ENCODE measurements at places on chromosomes 5 and 9. TPM values are rescaled to one million over a fixed set of nuclear protein-coding genes. Genes with fewer than 3 reads are reported as not detected.

The NREP gene
- polyA plus RNA-seq, result 3.7 TPM

The SPAG8 gene
- 1.6 TPM for polyA plus RNA-seq

The ISL1 gene
- 30.5 TPM for polyA plus RNA-seq

The CWC27 gene
- 8.9 TPM for polyA plus RNA-seq

The PCDHGA3 gene
- polyA plus RNA-seq, result 0.52 TPM

DNA sequence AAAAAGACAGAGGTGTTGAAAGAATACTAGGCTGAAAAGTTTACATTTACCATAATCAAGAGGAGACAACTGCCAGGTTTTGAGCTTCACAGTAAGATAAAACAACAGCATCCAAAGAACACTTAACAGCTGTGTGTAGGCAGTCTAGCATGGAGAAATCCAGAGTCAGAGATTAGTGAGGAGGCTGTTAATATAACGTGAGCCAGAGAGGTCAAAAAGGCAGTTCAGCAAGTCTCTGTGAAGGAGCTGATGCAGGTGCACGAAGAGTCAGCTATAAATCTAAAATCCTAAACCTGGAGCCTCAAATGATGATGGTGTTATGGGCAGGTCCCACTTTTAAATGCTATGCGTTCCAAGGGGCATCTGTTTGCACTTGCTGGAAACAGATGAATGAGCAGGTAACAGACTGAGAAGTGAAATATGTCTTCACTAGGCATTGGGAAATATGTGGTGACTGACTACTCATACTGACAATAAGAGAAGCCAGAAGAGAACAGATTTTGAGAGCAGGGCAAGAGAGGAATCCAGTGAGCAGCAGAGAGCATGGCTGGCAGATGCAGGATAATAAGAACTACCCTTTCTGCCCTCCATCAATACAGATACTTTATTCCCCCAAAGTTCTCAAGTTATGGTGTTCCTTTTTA, 8.7 kb downstream of the APTX start:
- H3K4me1 ChIP-seq, result no peaks in the 10 kb centered on the region
- no peak for DNase-seq
- H3K27ac ChIP-seq, result no peak overlapping the region
- no peaks in the 10 kb centered on the region for H3K36me3 ChIP-seq
- H3K27me3 ChIP-seq, result no peaks in the 10 kb centered on the region

GRCh38 chr9:33480976-33481375, 7.3 kb upstream of the NOL6 start:
- no peak overlapping the region for H3K4me3 ChIP-seq
- H3K4me1 ChIP-seq, result no peaks in the 10 kb centered on the region
- no peaks in the 10 kb centered on the region for H3K27me3 ChIP-seq

DNA sequence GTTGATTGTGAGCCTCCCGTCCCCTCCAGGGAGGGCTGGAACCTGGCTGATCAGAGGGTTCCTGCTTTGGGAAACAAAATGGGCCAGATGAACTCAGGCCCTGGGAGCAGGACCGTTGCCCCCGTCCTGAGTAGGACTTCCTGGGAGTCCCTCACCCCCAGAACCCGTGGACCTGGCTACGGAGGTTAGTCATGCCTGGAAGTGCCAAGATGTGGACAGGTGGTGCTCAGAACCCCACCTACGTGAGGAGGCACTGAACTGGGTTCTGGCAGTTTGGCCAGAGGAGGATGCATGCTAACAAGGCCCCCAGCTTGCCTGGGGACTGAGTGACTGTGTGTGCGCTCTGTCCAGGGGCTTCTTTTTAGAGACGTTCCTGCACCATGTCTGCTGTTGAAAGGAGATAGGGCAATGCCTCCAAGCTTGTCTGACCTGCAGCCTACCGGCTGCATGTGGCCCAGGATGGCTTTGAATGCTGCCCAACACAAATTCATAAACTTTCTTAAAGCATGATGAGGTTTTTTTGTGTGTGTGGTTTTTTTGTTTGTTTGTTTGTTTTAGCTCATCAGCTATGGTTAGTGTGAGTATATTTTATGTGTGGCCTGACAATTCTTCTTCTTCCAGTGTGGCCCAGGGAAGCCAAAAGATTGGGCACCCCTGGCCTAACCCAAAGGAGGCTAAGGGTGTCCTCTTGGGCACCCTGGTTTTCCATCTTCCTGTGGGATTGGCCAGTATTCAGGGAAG, 1.8 kb upstream of the DAB2IP start:
- DNase-seq, result no peak
- H3K27ac ChIP-seq, result peak overlapping the region; percentile 27
- no peaks in the 10 kb centered on the region for H3K27me3 ChIP-seq
- H3K4me3 ChIP-seq, result no peak overlapping the region
- H3K36me3 ChIP-seq, result no peaks in the 10 kb centered on the region

DNA sequence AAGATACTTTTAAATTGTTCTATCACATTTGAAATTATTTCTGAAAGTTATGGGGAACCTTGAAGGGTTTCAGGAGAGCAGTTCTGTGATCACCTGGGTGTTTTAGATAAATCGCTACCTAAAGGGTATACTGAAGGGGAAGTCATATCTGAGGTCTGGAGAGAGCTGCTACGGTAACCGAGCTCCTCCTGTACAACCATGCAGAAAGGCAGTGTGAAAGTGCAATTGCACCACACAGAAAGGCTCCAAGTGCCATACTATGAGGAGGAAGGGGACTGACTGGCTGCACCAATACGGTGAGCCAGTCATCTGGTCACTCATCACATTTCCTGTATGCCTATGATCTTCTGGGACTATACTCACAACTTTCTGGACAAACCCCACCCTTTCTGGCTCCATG, 241.4 kb upstream of the SLC24A2 start:
- no peak overlapping the region for H3K27ac ChIP-seq
- DNase-seq, result no peak

DNA sequence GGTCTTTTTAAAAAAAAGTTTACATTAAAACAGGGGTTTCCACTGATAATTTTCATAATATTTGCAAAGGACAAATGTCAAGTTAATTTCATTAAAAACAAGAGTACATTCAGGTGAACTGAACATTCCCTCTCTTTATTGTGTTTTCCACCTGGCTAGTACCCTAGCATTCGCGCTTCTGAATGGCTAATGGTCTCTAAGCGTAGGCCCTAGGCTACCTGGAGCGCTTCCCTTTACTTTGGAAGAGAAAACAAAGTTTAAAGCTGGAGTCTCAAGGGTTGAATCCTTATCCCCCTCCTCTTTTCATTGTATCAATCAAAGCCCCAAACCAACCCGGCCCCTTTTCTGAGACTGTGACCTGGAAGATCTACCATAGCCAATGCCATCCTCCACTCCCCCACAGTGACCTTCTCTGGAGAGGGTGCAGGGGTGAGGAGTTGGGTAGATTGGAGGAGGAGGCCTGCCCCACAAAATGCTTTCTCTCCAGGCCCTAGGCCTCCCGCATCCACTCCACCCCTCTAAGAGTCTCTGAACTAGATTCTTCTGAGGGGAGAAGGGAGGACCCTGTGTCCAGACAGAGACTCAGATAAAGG, 73.3 kb upstream of the TBCA start:
- no peak overlapping the region for H3K27ac ChIP-seq
- DNase-seq, result no peak
- H3K36me3 ChIP-seq, result no peaks in the 10 kb centered on the region
- H3K27me3 ChIP-seq, result peaks cover 3% of the 10 kb centered on the region
- no peaks in the 10 kb centered on the region for H3K4me1 ChIP-seq

DNA sequence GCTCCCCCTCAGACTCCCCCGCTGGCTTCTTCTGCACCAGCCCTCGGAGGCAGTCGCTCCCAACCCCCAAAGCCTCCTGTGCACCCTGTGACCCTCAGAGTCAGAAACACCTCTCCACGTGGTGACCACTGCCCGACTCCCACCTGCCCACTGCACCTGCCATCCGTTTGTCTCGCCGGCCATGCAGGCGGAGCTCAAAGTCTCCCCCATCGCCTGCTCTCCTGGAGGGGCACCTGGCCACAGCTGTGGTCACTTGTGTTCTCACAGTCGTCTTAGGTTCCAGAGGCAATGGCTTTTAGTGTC, 38.2 kb downstream of the MRPL36 start:
- H3K36me3 ChIP-seq, result no peaks in the 10 kb centered on the region
- H3K27ac ChIP-seq, result no peak overlapping the region
- H3K4me1 ChIP-seq, result no peaks in the 10 kb centered on the region
- H3K4me3 ChIP-seq, result no peak overlapping the region
- no peak for DNase-seq
- no peaks in the 10 kb centered on the region for H3K27me3 ChIP-seq

GRCh38 chr5:142320430-142320738, 4.4 kb downstream of the SPRY4 start:
- DNase-seq, result no peak
- peaks cover 5% of the 10 kb centered on the region for H3K4me1 ChIP-seq
- H3K4me3 ChIP-seq, result no peak overlapping the region
- no peaks in the 10 kb centered on the region for H3K27me3 ChIP-seq
- no peaks in the 10 kb centered on the region for H3K36me3 ChIP-seq

GRCh38 chr9:130364619-130365322, 80.0 kb upstream of the ASS1 start:
- no peaks in the 10 kb centered on the region for H3K4me1 ChIP-seq
- H3K27me3 ChIP-seq, result no peaks in the 10 kb centered on the region
- no peak for DNase-seq
- H3K27ac ChIP-seq, result no peak overlapping the region

- no peak within 1 kb of the TSS for H3K4me3 ChIP-seq
- no peaks in the 10 kb centered on the region for H3K4me1 ChIP-seq
- DNase-seq, result no peak
- no peaks in the 10 kb centered on the region for H3K36me3 ChIP-seq
- no peak within 1 kb of the TSS for H3K27ac ChIP-seq
- no peaks in the 10 kb centered on the region for H3K27me3 ChIP-seq
Observed at GRCh38 chr5:149944666-149945065, at the start of gene PDE6A. Gene PDE6A (minus strand): TSS chr5:149944793. CDS start chr5:149944673, 120 bp downstream.

DNA sequence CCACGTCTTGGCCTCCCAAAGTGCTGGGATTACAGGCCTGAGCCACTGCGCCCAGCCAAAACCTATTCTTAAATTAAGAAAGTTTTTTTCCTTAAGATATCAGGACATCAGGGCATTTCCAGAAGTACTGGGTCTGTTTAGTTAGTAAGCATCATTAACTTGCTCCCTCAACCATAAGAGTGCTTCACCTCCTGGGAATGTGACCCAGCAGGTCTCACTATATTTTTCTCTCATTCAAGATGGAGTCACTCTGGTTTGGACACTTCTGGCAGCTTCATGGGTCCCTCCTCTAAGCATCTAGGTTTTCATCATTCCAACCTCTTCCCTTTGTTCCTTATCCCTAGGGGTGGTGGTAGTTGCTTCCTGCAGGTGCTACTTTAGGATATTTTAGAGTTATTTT, 10.3 kb upstream of the BRD3OS start:
- H3K4me1 ChIP-seq, result peaks cover 5% of the 10 kb centered on the region
- no peaks in the 10 kb centered on the region for H3K27me3 ChIP-seq
- DNase-seq, result no peak

GRCh38 chr5:180990882-180991242, 2.2 kb downstream of the BTNL3 start:
- no peak overlapping the region for H3K27ac ChIP-seq
- no peaks in the 10 kb centered on the region for H3K4me1 ChIP-seq
- no peaks in the 10 kb centered on the region for H3K36me3 ChIP-seq
- no peak for DNase-seq

DNA sequence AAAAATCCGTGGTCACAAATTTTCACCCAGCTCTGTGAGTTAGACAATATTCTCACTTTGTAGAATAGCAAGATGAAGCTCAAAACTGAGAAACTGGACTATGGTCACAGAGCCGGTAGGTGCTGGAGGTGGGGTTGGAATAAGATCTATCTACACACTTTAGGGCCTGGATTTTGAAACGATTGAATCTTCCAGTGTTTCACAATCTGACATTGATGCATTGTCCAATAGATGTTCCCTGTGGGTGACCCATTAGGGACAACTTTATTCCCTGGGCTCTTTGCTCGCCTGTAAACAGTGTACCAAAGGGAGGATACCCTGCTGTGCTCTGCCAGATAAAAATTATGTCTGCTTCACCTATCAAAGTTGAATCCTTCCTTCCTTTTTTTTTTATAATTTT, 145.4 kb upstream of the MPDZ start:
- H3K4me3 ChIP-seq, result no peak overlapping the region
- no peak overlapping the region for H3K27ac ChIP-seq
- H3K36me3 ChIP-seq, result no peaks in the 10 kb centered on the region
- no peaks in the 10 kb centered on the region for H3K27me3 ChIP-seq
- no peak for DNase-seq
- no peaks in the 10 kb centered on the region for H3K4me1 ChIP-seq

- H3K4me3 ChIP-seq, result no peak overlapping the region
- no peak for DNase-seq
- no peaks in the 10 kb centered on the region for H3K36me3 ChIP-seq
Observed at GRCh38 chr9:83521411-83521810, 16.8 kb downstream of the FRMD3 start.

DNA sequence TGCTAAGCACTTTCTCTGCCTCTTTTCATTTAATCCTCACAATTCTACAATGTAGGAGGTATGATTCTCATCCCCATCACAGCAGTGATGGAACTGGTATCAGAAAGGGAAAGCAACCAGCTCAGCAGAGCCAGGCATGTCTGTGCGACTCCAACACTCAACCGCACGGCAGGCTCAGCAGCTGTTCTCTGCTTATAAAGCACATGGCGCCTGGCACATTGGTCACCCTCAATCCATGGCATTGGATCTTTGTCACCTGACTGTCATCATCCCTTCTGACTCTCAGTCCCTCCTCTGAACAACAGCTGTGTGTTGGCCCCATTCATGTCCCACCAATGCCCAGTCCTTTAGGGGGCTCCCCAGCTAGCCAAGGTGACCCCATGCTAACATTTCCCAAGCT, 45.1 kb upstream of the HAND1 start:
- H3K27me3 ChIP-seq, result no peaks in the 10 kb centered on the region
- no peak for DNase-seq
- H3K27ac ChIP-seq, result no peak overlapping the region
- H3K36me3 ChIP-seq, result no peaks in the 10 kb centered on the region
- no peak overlapping the region for H3K4me3 ChIP-seq

GRCh38 chr5:14107536-14107935, 35.6 kb upstream of the TRIO start:
- no peak overlapping the region for H3K4me3 ChIP-seq
- H3K27me3 ChIP-seq, result no peaks in the 10 kb centered on the region
- H3K36me3 ChIP-seq, result no peaks in the 10 kb centered on the region

GRCh38 chr9:95373069-95373681, 55.7 kb upstream of the FANCC start:
- no peaks in the 10 kb centered on the region for H3K27me3 ChIP-seq
- DNase-seq, result no peak
- no peaks in the 10 kb centered on the region for H3K36me3 ChIP-seq
- no peaks in the 10 kb centered on the region for H3K4me1 ChIP-seq
- H3K27ac ChIP-seq, result no peak overlapping the region
- H3K4me3 ChIP-seq, result no peak overlapping the region

DNA sequence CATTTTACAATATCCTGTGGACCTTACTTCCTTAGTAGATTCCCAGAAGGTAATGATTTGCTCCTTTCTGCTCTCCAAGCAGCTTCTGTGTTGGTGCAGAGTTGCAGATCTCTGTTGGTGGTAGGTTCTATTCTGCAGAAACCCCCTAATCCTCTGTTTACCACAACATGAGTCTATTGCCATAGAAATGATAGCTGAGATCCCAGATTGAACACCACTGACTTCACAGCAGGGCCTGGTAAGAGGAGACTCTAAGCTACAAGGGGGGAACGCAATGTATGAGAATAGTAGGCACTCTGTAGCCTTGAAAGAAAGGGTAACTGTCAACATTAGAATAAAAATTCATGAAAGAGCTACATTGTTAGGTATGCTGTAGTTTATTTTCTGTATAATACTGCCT, 59.5 kb downstream of the MUSK start:
- no peak overlapping the region for H3K27ac ChIP-seq
- no peak overlapping the region for H3K4me3 ChIP-seq
- no peaks in the 10 kb centered on the region for H3K27me3 ChIP-seq
- DNase-seq, result no peak
- no peaks in the 10 kb centered on the region for H3K36me3 ChIP-seq

GRCh38 chr9:134736791-134737497, 95.3 kb downstream of the COL5A1 start:
- H3K27me3 ChIP-seq, result no peaks in the 10 kb centered on the region
- no peak overlapping the region for H3K27ac ChIP-seq
- no peak overlapping the region for H3K4me3 ChIP-seq
- DNase-seq, result no peak
